ENCODE measurements at places on chromosomes 1 and 21. TPM values are rescaled to one million over a fixed set of nuclear protein-coding genes. Genes with fewer than 3 reads are reported as not detected.

DNA sequence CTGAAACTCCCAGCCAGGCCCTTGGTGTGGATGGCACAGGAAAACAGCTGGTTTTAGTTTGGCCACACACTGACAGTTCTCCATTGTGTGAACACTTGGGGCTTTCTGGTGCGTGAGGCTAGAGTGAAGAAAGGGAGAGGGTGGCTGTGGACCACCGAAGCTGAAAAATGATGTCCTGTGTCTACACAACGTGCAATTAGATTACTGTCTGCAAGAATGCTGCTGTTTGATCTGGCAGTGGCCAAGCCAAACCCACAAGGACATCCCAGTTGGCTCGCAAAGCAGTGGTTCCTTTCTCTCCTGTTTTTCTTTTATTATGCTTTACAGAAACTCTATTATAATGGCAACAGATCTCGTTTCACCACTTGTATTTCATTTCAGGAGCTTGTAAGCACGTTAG lies 58.9 kb downstream of the ERG start:
- DNase-seq = no peak

DNA sequence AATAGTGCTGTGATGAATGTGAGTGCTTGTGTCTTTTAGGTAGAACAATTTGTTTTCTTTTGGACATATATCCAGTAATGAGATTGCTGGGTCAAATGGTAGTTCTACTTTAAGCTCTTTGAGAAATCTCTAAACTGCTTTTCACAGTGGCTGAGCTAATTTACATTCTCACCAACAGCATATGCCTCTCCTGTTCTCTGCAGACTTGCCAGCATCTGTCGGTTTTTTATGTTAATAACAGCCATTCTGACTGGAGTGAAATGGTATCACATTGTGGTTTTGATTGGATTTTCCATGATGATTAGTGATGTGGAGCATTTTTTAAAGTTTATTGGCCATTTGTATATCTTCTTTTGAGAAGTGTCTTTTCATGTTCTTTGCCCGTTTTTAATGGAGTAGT lies 647.3 kb upstream of the ADAMTS5 start:
- no peak for DNase-seq

- DNase-seq = peak; percentile 28
Measured at GRCh38 chr21:18630446-18630845, 226.9 kb upstream of the TMPRSS15 start.

DNA sequence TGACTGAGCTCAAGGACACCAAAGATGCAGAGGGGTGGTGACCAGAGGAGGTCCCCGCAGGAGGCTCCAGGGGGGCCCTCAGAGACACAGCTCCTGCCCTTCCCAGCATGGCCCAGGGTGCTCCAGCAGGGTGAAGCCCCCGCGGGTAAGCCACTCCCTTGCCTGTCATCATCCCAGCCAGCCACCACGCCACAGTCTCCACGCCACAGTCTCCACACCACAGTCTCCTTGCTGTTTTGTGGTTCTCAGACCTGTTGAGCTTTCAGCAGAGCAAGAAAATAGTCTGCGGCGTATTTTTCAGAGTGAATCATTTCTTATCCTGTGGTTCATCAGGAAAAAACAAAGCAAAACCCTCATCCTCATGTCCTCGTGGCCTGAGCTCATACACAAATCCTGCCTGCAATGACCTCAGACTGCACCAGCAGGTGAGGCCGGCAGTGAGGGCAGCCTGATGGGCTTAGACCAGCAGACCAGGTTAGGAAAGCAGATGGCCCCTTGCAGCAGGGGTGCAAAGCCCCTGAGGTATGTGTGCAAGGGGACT lies 25.7 kb upstream of the ABCG1 start:
- no peak for DNase-seq

GRCh38 chr21:38156200-38156599 lies 100.6 kb upstream of the KCNJ15 start:
- peak; percentile 73 for DNase-seq

- DNase-seq = peak; percentile 33
Measured at GRCh38 chr1:109985247-109986053, 885 bp downstream of the AHCYL1 start.

DNA sequence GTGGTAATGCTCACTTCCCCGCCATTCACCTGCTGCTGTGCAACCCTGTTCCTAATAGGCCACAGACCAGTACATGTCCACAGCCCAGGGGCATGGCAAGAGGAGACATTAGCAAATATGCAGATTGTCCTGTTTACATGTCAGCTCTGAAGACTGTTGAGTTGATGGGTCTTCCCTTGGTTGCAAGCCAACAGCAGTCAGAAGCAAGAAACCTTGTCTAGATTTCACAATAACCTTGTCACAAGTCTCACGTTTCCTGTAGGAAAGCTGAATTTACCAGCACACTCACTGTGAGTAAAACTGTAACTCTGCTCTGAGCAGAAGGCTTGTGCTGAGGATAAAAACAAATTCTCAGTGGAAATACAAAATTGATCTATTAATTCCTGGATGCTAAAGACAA lies 195.1 kb downstream of the HLX start:
- DNase-seq = peak; percentile 7

GRCh38 chr1:162878000-162878596 lies 17.1 kb upstream of the CCDC190 start:
- no peak for DNase-seq

Gene BRDT
- not detected for total RNA-seq

Gene CRYAA
- not detected for total RNA-seq

Gene SPTA1
- total RNA-seq = 10.6 TPM
